ENCODE measurements at places on chromosomes 11 and 22.

DNA sequence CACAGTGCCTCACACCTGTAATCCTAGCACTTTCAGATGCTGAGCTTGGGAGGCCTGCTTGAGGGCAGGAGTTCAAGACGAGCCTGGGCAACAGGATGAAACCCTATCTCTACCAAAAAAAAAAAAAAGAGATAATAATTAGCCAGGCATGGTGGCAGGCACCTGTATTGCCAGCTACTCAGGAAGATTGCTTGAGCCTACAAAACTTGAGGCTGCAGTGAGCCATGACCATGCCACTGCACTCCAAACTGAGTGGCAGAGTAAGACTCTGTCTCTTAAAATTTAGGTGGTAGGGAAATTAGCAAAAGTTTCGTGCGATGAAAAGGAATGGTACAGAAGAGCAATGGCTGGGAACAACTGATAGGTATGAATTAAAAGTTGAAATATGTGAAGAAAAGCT lies 18.0 kb downstream of the ST13 start:
- DNase-seq, result no peak

GRCh38 chr11:111452146-111452545 lies 60.0 kb downstream of the BTG4 start:
- peak; percentile 30 for DNase-seq

- no peak for DNase-seq
Observed at GRCh38 chr22:28904211-28904896, 21.0 kb downstream of the ZNRF3 start.

DNA sequence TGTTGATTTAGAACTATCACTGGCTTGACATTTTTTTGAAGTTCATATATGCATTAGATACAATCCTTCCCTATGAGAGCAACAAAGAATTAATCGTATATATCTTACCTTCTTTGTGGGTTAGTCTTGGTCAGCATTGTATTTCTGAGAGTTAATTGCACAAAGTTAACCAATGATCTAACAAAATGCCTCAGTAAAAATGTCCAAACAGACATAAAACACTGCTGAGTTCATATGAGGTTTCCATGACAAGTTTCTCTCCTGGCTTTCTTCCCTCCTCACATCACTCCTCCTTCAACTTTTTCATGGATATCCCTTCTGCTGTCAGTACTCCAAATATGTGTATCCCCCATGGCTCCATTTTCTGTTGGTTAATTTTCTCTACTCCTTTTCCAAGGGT lies 9.0 kb downstream of the MAP6 start:
- no peak for DNase-seq
